ENCODE measurements at places on chromosomes 7 and 10.

GRCh38 chr10:60374836-60375235 lies 14.8 kb downstream of the ANK3 start:
- no peak for DNase-seq

GRCh38 chr7:1590476-1590875 lies 20.6 kb upstream of the PSMG3 start:
- DNase-seq = no peak

- DNase-seq = no peak
These were observed at the start of gene TRPV5 for GRCh38 chr7:142933624-142934023. Gene TRPV5 (minus strand): TSS chr7:142933746. CDS start chr7:142933459, 287 bp downstream.

DNA sequence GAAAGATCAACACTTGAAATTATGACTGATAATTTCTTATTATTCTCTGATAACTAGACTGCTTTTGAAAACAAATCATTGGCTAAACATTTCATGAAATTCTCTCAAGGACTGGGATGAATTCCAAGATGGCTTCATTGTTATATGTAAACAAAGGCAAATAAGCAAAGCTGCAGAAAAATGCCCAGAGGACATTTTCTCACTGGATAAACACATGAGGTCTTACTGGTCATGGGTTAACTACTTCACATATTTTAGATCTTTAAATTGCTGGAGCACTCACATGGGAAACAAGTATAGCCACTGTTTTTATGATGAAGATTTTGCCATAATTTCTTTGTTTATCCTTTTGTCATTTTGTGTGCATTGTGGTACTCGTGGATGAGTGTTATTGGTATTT lies 239.1 kb downstream of the PHF14 start:
- DNase-seq = no peak

DNA sequence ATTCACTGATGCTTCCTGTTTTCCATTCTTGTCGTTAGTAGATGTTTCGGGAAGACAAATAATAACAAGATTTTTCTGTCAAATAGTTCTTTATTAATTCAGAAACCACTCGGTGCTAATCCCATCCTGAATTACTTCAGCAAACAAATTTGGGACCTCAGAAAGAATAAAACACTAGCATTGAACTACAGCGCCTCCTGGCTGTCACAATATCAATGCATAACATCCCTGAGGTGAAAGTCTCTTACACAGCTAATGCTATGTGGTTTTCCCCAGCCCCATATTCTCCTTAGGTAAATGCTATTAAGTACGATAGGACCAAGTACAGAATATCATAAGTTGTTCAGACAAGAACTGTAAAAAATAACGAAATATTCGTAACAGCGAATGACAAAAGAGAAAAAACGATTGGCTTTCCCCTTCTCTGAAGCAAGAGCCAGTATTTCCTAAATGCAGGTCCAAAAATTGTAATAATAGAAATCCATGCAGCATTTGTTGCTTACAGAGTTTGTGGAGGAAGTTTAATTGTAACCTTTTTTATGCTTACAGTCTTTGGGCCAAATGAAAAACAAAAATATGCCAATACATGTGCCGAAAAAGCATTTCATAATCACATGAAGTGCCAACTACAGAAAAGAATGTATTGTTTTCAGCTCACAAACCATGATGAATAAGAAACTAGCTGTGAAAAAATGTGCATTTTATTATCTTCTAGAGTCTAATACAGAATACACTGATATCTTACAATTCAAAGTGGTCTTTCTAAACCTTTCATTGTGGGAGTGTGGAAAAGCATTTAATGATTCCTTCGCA lies 47.3 kb downstream of the MYPN start:
- no peak for DNase-seq

- DNase-seq = no peak
These were observed 177.1 kb downstream of the ZNF248 start for GRCh38 chr10:37680243-37680683.

DNA sequence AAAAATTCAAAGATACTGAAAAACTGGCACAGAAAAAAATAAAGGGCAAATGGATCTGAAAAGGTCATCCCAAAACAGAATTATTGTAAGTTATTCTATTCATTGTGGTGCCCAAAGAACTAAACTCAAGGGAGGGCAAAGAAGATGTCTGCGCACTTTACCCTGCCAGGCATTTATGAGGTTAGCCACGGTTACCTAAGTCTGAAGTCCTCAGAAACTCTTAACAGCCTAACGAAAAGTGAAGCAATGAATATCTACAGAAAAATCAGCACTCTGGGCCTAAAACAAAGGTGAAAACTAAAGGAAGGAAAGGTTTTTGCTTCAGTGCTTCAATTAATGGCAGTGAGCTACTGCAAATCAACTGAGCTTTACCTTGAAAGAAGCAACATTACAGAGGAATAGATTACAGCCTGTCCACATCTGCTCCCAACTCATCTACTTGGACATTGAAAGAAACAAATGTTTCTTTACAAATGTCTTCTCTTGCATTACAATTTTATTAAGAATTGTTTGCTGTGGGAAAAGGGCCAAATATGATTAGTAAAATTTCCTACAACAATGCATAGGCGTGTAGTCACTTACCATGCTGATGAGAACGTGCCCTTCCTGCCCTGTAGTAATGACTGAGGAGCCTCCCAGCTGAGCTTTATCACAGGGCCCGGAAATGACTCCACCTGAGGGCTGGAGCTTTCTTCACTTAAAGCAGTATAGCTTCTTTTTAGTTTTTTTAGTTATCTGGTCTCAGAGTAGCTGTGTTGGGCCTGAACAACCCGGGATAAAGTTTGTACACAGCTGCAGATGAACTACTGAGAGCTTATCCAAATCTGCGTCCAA lies at the start of gene TUBAL3:
Gene TUBAL3 (minus strand): TSS at position 621 of the 834 bp plus-strand sequence. CDS start 36 bp downstream, at position 585.
- DNase-seq = no peak

GRCh38 chr7:159099711-159100231 lies 44.9 kb downstream of the VIPR2 start:
- DNase-seq = no peak

DNA sequence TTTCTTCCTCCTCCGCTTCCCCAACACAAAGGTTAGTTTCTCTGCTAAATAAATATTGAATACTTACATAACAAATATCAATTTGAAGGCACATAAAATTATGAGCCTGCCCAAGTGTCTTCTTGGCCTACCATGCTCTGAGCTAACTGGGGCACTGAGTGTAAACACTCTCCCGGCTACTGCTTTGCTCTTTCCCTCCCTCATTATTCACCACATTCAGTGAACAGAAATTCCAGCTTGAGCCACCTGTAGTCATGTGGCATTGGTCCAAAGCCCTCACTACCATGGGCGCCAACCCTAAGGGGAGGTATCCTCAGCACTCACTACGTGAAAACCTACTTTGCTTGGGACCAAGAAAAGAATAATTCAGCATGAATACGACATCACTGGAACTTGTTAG lies 409.0 kb downstream of the KCNMA1 start:
- no peak for DNase-seq

GRCh38 chr10:71860243-71861029 lies 9.4 kb upstream of the PSAP start:
- peak; percentile 51 for DNase-seq

DNA sequence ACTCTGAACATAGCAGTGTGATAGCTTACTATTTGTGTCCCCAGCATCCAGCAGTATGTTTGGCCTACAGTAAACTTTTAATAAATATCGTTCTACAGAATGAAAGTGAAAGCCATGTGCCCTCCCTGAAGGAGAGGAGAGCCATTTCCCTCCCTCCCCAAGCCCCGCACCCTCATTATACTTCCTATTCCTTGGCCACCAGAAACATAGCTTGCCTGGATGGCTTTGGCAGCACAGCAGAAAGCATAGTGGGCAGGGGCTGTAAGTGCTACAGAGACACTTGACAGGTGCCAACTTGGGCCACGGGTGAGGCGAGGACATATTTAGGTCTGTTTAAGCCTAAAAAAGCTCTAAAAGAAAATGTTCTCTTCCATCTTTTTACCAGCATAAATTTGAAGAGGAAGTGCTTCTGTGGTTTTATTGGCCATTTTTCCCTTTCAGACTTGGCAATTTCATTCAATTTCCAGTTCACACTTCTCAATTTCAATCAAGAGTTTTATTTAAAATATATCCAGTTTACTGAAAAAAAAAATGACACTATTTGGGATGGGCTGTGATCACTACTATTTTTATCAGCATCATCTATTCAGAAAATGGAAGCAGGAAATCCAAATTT lies 12.7 kb downstream of the HHEX start:
- DNase-seq = no peak

DNA sequence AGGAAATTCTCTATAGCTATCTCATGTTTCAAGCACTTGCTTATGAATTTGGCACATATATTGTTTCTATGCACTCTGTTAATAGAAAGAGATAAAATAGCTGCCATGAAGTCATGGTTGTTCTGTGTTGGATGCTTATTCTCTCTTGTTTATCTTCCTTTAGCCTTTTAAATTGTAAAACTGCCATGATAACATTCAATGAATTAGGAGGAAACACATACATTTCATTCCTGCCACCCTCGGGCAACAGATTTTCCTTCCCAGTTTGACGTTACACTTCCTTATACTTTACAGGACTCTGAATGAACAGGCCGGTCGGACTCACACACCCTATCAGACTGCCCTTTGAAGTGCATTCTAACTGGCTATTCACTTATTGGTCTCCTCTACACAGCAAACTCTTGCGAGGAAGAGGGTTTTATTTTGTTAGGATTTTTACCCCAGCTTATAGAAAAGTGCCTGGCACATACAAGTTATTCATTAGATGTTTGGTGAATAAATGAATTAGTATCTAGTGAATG lies 65.7 kb upstream of the FERD3L start:
- no peak for DNase-seq

GRCh38 chr7:16644636-16645592 lies 640 bp downstream of the ANKMY2 start:
- DNase-seq = no peak

GRCh38 chr7:155000795-155001194 lies 2.1 kb downstream of the PAXIP1 start:
- no peak for DNase-seq

DNA sequence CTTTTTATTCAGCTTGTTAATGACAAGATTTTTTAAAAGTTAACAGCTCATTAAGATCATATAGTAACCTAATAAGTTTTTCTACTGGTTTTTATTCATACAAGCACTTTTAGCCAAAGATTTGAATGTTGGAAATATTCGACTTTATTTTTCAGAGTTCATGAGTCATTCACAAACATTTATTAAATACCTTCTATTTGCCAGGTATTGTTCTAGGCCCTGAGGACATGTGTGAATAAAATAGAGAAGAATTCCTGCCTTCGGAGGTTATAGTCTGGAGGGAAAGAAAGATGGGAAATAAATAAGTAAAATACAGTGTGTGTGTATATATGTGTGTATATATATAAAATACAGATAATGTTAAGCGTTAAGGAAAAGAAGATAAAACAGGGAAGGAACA lies 31.5 kb downstream of the BTAF1 start:
- DNase-seq = no peak

DNA sequence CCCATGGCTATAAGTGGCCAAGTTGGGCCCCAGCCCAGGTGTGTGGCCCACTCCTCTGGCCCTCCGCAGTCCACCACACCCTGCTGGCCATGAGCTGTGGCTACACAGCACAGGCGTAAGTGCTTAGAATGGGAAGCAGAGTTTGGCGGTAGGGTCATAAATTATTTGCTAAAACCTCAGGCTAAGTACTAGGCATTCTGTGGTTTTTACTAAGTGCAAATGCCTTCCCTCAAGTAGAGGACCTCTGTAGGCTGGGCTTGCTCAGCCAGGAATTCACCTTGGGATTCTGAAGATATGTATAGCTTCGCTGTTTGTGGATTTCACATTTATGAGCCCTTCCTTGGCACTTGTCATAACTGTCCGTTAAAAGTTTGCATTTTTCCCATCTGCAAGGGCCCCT lies 44.8 kb upstream of the LOXL4 start:
- DNase-seq = no peak

DNA sequence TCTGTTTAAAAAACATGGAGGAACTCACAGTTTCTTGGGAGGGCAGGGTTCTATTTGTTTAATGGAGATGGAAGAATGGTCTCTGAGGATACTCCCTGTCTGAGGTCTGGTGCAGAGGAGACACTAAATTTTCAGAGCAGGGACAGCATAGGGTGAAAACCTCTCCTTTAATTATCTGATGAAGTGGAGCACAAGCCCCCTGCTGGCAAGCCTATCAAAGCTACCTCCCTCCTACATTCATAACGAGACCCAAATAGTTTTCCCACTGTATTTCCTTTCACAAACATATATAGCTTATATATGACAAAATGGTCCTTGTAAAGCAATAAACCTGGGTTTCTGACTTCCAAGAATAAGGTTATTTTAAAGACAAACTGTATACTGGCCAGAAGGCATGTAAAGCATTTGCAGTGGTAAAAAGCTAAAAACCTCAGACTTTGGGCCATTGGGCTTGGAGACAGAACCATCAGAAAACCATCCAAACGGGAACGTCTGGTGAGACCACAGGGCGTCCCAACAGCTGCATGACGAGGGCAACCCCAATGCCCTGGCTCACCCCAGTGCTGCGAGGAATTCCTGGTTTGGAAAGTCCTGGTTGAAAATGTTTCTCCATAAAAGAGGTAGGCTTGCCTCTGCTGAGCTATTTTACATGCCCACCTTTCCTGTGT lies 201.3 kb downstream of the FANK1 start:
- DNase-seq = no peak

- no peak for DNase-seq
These were observed 367.8 kb upstream of the GALNT17 start for GRCh38 chr7:70763961-70764691.

DNA sequence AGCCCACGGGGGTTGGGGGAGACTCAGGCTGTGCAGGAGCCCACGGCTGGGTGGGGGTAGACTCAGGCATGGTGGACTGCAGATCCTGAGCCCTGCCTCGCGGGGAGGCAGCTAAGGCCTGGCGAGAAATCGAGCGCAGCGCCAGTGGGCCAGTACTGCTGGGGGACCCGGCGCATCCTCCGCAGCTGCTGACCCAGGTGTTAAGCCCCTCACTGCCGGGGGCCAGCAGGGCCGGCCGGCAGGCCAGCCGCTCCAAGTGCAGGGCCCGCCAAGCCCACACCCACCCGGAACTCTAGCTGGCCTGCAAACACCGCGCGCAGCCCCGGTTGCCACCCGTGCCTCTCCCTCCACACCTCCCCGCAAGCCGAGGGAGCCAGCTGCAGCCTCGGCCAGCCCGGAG lies 33.4 kb downstream of the SP4 start:
- DNase-seq = no peak

- no peak for DNase-seq
These were observed 20.0 kb upstream of the GATA3 start for GRCh38 chr10:8034466-8035005.

DNA sequence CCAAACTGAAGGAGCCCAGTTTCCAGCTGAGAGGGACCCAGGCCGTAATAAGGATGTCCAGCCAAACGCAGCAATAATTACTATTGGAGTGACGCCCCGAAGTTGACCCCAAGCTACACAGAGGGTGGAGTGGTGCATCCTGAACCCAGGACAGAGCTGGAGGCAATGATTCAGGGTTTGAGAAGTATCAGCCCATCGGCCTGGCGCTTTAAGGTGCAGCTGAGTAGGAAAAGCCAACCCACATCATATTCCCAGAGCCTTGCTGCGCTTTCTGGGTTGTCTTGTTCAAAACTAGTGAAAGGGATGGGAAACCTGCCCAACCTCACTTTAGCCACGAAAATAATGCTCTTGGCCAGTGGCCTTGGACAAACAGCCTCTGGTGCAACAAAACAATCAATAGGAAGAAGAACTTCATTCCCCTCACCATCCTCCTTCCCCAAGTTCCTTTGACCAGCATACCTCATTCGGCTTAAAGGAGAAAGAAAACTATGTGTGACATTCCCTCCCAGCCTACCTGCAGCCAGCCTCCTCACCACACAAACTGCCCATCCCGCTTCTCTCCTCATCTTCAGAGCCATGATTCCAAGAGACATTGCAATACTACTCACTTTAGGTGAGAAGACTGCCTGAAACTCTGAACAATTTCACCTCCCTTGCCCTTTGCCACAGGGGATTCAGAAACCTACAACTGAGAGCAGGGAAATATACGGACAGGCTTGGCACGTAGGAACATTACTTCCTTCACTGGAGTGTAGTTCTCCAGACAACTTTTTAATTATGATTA lies 217.2 kb upstream of the MKLN1 start:
- no peak for DNase-seq
